ENCODE measurements at places on chromosomes 6 and 20.
A peak's percentile ranks its signal among the peaks of the same experiment; 100 is the strongest.

DNA sequence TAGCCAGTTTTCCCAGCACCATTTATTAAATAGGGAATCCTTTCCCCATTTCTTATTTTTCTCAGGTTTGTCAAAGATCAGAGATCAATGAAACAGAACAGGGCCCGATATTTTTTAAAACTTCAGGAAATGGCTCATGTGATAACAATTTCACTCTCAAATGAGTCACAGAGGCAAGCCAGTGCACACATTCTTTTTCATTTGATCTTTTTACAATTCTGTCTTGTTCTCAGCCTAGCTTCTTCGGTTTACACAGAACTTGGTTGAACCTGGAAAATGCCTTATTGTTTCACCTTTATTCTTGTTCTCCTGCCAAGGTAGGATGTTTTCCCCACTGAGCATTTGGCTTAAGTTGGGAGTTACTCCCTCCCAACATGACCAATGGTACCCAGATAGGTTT, 258.9 kb downstream of the COL12A1 start:
- DNase-seq, result no peak

- DNase-seq, result no peak
These were observed 177.9 kb upstream of the ZNF184 start for GRCh38 chr6:27650620-27651370.

DNA sequence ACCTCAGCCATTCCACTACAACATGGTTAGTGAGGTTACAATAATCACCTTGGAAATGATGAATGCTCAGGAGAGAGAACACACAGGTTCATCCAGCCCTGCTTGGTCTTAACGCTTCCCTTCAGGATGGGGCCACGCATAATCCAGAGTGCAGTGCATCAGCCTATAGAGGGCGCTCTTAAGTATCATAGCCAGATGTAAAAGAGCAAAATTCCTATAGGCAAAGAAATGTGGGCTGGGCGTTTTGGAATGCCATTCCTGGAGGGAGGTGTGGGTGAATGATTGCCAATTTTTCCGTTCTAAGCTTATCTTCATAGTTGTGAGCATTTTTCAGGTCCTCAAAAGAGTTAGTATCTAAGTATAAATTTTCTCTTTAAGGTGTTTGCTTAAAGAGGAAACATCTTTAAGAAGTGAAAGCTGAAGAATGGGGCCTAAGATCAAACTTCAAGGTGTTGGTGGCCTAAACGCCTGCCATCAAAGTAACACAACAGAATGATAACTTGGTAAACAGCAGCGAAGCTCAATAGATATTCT, 1.8 kb downstream of the RIPOR2 start:
- DNase-seq, result peak; percentile 39

DNA sequence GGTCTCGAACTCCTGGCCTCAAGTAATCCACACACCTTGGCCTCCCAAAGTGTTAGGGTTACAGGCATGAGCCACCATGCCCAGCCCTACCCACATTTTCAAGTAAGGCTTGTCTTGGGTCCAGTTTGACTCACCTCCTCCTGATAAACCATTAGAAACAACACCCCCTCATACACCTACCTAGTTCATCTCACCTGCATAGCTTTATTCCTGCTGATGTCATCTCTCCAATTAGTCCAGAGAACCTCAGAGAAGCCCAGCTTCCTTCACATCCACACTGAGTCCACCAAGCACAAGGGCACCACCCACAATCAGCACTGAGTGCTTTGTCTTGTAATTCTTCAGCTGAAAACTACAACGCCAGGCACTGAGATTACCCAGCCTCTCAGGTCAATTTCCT, 35.3 kb downstream of the KIF16B start:
- DNase-seq, result no peak

GRCh38 chr20:5973172-5973571, 22.7 kb downstream of the MCM8 start:
- DNase-seq, result no peak

DNA sequence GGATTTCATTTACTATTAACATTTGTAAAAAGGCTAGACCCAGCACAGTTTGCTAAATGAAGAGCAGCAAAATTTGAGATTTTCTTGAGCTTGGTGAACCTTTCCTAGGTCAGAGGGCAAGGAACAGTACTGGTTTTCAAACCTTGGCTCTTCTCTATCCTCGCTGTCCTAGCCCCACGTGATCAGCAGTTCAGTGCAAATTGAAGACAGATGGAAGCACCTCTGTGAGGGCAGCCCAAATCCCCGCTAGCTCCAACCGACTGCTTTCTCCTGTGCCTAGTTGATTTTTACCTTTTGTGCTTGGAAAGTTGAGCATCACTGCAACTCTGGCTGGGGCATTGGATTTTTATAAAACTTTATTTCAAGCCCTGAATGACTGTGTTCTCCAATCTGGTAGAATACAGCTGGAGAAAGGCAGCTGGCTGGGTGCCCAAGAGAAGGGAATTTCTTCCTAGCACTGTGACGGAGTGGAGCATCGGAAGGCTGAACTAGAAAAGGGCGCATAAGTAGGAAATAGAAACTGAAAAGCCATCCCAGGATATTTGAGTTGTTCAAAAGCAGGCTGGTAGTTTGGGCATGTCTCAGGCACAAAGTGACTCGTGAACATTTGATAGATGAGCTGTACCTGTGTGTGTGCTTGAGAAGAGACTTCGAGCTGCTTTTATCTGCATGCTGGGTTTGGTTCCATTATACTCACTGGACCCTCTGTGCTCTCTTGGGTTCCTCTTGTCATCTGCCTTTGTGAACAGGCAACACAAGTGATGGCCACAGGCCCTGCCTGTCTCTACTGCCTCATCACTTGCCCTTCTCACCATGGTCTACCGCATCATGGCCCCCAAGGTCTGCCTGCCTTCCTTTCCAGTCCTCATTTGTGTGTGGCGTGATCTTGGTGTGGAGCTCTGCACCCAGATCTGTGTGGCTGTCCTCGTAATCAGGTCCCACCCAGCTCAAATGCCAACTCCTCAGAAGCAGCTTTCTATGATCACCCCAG, 2.3 kb downstream of the RNF114 start:
- peak; percentile 60 for DNase-seq

GRCh38 chr20:24708411-24709295, 239.2 kb downstream of the SYNDIG1 start:
- no peak for DNase-seq

- no peak for DNase-seq
These were observed 51.1 kb downstream of the RCAN2 start for GRCh38 chr6:46440141-46440540.

DNA sequence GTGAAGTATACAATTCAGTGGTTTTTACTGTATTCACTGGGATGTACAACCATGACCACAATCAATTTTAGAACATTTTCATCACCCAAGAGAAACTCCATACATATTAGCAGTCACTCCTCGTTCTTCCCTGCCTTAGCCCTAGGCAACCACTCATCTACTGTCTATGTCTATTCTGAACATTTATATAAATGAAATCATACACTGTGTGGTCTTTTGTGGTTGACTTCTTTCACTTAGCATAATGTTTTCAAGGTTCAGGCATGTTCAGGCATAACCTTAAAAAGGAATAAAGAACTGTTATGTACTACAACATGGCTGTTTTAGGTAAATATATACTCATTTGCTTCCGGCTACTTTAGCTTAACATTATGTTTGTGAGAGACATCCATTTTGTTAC, 37.3 kb downstream of the BLTP3A start:
- DNase-seq, result no peak

- DNase-seq, result no peak
These were observed 101.4 kb upstream of the FAM184A start for GRCh38 chr6:119179842-119180241.

DNA sequence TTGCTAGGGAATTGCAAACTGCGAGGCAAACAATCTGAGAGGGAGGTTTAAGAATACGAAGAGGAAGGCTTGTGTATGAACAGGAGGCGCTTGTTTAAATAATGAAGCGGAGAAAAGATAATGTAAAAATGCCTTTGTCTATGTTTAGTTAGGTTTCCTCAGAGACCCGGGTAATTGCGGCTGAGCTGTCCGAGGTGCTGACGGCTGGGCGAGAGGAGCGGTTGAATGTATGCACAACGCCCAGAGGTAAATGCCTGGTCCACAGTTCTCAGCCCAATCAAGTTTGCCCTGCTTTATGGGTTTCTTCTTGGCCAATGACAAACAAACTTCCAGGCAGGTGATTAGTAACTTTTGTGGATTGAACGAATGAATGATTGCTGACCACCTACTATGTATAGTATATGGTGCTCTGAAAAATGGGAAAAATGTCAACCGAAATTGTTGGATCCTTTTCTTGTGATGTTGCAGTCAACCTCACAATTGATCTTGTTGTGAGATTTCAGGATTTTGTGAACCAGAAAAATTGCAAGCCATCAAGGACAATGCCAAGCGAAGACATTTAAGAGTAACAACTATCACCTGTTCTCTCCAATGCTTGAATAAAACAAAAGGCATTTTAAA, 38.3 kb upstream of the SLC32A1 start:
- DNase-seq, result peak; percentile 38

- DNase-seq, result no peak
These were observed 700 bp upstream of the MCUR1 start for GRCh38 chr6:13814938-13815575.

GRCh38 chr6:157265635-157266034, 57.7 kb downstream of the TMEM242 start:
- no peak for DNase-seq

DNA sequence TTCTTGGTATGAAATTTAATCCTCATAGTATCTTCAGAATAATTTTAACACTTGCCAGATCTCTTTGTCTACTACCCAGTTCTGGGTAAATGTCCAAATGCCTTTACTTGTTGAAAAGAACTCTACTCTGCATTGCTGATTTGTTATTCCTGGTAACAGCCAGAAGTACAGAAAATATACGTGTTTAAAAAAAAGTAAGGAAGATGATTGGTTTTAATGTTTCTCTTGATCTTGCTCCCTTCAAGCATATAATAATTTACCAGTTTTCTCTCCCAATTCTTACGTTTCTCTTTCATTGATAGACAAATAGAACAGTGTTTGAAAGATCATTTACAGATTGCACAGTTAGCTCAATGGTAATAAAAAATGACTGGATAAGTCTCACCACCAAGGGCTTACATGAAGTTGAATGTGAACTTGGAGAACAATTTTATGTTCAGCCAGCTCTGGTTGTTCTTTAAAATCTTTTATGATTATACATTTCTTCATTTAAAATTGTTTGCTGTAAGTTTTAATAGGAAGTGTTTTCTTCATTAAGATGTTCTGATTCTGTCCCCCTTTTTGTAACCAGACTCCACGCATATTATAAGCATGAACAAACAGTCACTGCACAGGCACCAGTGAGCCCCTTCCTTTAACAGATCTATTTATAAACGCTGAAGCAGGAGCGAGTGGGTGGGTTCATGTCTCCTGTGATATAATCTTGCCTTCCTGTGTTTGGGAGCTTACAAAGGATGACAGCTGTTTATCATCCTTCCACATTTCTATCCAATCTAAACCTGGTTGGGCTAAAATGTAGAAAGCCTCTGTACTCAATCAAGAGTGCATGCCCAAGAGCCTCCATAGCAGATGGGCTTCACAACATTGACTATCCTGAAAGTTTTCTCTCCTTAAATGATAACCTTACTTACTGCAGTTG, 299.5 kb downstream of the PRL start:
- DNase-seq, result no peak

GRCh38 chr6:46367354-46368168, 123.7 kb downstream of the RCAN2 start:
- no peak for DNase-seq

GRCh38 chr6:129120856-129121638, 238.1 kb downstream of the LAMA2 start:
- no peak for DNase-seq

- DNase-seq, result peak; percentile 45
These were observed 41.7 kb upstream of the PIM1 start for GRCh38 chr6:37127961-37128862.

DNA sequence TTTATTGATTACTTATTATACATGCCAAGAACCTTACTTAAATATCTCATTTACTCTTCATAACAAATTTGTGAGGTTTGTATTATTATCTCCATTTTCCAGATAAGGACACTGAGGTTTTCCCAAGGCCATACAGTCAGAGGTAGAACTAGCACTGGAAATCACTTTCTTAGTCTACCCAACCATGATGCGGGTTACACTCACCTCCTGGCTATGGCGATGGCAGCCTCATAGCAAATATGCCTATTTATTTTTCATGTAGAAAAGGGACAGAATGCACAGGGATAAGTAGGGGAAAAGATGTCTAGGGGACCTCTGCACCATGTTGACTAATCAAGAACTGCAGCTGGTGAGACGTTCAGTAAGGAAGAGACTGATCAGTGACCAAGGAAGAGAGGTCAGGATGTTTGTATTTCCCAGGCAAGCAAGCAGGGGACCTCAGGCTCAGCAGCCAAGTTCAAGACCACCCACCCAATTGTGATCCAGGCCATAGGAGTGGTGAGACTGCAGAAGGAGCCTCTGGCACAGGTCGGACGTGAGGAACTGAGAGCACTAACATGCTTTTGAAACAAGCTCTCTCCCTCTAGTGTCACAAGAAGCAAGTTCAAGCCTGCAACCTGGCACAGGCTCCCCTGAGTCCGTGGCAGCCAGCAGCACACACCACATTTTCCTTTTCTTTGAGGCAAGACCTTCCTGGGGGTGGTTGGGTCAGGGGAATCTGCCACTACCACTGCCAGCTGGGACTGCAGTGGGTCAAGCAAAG, 97.8 kb downstream of the GMPR start:
- no peak for DNase-seq

GRCh38 chr6:54717849-54718455, 128.6 kb upstream of the FAM83B start:
- peak; percentile 94 for DNase-seq

GRCh38 chr6:27809067-27809938, 102.9 kb downstream of the OR2B2 start:
- DNase-seq, result no peak

- no peak for DNase-seq
These were observed 130.7 kb downstream of the RNASET2 start for GRCh38 chr6:166825553-166826145.

- no peak for DNase-seq
These were observed 201.8 kb downstream of the ARID1B start for GRCh38 chr6:156978948-156979347.

DNA sequence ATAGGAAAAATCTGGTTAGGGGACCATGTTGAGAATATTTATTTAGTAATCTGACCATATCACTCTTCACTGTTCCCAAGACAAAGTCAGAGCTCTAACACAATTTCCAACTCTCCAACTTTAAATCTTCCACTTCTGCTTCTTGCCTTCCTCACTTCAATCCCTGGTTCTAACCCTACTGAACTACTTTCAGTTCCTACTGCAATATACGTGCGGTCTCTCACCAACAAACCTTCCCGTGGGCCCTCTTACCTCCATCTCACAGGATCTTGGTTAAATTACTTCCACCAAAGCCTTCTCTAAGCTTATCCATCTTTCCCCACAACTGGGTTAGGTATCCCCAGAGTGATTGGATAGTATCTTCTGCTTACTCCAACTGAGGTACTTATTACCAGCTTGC, 8.0 kb downstream of the EIF2S2 start:
- DNase-seq, result no peak

DNA sequence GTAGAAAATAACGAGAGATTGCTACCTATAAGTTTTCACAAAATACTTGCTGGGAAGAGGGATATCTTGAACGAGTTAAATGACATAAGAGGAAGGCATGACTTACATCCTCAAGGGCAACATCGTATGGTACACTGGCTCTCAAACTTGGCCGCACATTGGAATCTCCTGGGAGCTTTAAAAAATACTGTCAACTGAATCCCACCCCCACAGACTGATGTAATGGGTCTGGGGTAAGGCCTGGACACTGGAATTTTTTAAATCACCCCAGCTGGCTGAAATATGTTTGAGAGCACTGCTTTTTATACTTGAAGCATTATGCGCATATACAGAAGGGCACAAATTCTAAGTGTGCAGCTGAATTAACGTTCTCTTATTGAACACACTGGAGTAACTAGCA, 8.0 kb upstream of the TSHZ2 start:
- DNase-seq, result no peak
